Activated CD8-positive, alpha-beta memory T cell treated with anti-CD3 and anti-CD28 coated beads for 1 hour (primary cell): ENCODE measurements at places on chromosomes 2 and 18.

GRCh38 chr2:20465716-20466394 is 19.0 kb downstream of the RHOB start:
- no peak for DNase-seq

- no peak for DNase-seq
Observed at GRCh38 chr2:172239944-172240590, 137.4 kb upstream of the DLX2 start.

DNA sequence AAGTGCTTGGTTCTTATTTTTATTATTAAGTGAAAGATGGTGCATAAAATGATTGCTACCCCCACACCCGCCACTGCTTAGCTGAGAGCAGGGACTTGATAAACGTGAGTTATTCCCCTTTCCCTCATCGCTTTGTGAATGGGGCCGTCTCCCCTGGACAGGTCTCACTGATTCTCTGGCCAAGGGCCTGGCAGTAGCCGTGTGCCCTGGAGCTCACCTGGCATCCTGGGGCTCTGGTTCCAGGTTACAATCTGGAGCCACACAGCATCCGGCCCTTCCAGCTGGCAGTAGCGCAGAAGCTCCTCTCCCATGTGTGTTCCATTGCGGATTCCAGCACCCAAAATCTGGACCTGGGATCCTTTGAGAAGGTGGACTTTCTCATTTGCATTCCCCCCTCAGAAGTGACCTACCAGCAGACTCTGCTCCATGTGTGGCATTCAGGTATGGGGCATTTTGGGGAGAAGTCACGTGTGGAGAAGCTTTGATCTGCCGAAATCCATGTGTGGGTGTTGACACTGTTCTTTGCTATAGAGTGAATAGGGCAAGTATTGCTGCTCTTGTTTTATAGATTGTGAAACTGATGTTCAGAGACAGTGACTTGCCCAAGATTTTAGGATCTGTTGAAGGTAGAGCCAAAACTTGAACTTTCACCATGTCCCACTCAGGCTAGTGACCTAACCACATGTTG is 63.8 kb downstream of the GREB1 start:
- no peak for DNase-seq

DNA sequence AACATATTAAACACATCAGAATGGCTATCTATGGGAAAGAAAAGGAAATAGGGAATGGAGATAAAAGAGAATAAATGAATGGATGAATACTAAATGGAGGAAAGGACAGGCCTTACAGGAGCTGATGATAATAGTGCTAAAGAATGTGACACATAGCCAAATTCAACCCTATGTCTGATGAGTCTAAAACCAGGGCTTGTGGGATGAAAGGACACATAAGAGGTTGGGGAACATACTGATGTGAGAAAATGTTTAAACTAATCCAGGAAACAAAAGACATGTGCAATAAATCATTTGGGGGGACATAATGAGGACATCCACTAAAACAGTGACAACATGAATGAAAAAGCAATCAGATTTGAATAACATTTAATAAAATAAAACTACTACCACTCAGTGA is 120.0 kb downstream of the DYM start:
- DNase-seq = no peak

DNA sequence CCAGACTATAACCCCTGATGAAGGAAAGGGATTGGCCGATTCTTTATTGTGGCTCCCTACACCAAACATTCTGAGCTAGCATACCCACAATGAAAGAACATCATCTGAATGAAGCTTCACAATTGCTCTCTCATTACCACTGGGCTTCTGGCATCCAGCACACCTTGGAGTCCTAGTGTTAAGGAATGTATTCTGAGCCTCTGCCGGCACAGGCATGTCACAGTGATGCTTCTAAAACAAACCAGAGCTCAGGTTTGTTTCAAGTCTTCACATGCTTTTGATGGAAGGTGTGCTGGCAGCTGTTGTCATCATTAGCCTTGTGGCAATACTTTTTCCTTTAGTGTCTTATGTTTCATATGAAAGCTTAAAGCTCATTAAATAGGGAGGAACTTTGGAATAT is 76.3 kb upstream of the RBBP8 start:
- DNase-seq = no peak

- no peak for DNase-seq
Observed at GRCh38 chr18:24831081-24831480, 370.6 kb downstream of the HRH4 start.

DNA sequence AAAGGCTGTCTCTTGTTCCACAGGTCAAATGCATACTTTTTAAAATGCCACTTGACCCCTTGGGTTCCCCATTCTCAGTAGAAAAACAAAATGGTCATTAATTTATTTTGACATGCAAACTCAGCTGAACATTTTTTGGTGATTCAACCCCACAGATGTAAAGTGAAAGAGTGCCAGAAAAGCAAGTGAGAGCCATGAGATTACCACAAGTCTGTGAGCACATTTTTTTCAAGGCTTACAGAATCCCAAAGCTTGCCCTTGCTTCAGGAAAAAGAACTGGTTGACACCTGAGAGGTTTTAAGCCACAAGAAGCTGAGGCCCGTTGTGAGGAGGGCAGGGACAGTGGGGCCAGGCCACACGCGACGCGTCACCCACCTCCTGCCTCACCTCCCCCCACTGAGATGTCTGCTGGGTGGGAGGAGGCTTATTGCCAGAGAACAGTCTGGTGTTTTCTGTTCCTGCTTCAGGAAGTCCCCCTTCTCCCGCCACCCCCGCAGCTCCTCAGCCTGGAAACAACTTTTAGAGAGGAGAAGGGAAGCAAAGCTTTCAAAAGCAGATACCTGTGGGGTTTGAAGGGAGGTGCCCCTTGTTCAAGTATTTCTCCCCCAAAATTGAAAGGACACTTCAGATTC is 70.4 kb upstream of the CYP1B1 start:
- no peak for DNase-seq

DNA sequence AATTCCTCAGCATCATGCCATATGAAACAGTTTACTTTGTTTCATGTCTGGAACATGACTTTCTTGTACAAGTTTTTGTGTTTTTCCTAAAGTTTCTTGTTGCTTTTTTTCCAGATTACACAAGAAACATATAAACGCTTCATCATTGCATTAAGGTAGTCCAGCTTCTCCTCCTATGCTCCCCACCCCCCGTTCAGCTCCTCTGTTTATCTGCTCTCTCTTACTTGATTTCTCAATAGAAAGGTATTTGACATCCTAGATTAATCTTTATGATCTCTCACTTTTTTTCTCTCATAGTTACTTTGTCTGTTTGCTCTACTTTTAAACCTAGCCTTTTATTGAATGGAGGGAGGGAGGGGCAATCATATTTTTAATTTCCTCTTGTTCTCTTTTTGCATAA is 25.4 kb downstream of the SLC40A1 start:
- DNase-seq = no peak

DNA sequence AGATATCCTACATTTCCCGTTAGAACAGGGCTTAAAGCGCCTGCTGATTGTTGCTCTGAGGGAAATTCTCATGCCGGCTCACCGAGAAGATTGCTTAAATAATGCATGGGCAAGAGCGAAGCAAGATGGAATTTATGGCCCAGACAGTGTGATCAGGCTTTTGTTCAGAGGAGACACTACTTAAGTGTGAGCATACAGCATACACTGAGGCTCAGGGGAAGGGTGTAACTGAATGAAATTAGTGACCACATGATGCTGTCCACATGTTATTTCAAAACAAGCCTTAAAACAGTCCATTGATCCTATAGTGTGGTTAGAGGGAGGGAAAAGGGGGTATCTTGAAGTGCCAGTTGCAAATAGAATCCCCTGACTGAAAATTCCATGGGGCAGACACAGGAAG is 125.5 kb downstream of the RAPGEF4 start:
- no peak for DNase-seq

GRCh38 chr2:172624996-172625395 is 69.1 kb downstream of the PDK1 start:
- DNase-seq = no peak

DNA sequence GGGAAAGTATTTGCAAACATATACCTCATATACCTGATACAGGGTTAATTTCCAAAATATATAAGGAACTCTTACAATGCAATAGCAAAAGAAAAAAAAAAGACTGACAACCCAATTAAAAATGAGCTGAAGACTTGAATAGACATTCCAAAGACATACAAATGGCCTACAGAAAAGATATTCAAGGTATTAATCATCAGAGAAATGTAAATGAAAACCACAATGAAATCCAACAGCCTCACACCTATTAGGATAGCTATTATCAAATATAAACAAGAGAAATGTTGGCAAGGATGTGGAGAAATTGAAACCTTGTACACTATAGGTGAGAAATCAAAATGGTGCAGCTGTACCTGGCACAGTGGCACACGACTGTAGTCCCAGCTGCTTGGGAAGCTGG is 25.7 kb downstream of the NR4A2 start:
- no peak for DNase-seq

DNA sequence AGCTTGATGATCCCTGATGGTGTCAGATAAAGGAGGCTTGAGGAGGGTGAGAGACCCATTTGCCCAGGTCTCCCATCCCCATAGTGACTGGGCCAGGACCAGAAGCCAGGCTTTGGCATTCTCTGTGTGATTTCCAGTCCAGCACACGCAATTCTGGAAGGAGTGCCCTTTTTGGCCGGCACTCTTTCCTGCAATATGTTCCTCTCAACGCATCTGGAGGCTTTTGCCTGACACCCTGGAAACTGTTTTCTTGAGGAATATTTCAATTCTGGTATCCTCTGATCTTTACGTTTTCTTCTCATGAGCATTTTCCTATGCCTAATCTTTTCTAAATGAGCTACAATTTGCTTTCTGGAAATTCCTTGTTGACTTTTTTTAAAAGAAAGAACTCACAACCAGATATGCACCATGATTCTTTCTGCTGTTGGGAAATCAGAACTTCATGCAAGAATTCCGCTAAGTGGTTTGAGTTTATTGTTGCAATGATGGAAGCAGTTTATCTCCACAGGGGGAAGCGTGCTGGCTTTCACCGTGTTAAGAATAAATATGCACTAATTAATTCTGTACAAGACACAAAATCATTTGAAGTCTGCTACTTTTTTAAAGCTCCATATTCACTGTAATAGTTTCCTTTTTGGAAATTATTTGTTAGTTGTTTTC is 143.7 kb downstream of the NAPG start:
- DNase-seq = no peak

DNA sequence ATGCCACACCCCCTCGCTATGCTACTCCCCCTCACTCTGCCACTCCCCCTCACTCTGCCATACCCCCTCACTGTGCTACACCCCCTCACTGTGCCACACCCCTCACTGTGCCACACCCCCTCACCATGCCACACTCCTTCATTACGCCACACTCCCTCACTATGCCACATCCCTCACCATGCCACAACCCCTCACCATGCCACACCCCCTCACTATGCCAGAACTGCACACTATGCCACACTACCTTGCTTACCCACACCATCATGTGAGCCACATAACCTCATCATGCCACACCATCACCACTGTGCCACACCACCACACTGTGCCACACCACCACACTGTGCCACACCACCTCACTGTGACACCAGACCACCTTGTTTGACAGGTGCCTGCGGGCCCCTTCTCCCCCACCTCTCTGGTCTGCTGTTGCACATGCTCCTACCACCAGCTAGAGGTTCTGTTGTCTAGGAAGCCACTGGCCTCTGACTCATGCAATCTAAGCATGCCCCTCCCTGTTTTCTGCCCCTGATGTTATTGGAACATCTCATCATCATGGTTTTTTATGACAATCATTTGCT is 22.0 kb downstream of the MARCHF4 start:
- no peak for DNase-seq

- DNase-seq = no peak
Observed at GRCh38 chr2:111702804-111703196, 181.2 kb downstream of the ANAPC1 start.

GRCh38 chr2:232534940-232535651 is 4.4 kb upstream of the CHRNG start:
- no peak for DNase-seq

GRCh38 chr18:63090334-63090733 is 229.2 kb downstream of the BCL2 start:
- no peak for DNase-seq

DNA sequence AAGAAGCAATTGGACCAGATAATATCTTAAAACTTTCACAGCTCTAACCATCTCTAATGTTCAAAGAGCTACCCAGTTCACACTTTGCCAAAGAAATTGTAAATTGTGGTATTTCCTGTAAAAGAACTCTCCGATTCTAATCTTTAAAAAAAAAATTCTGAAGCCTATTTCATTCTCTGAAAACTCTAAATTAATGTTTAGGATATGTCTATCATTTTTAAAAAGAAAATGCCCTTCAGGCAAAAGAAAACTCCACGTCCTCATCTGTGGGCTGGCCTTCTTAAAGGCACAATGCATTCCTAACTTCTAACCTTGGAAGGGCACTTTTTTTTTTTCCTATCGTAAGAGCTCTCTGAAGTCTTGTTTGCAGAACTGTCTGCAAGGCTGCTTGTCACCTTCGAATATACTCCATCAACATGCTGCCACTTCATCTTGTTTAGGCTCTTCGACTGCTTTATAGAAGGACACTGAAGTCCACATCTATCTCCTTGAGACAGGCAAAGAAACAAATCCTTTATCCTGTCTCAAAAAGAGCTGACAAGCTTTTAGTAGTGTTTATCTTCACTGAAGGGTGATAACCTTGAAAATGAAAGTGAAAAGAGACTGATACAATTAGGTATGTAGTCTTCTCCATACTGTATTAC is 124.3 kb upstream of the SLC39A10 start:
- no peak for DNase-seq

- no peak for DNase-seq
Observed at GRCh38 chr2:226578879-226579278, 220.7 kb downstream of the IRS1 start.

DNA sequence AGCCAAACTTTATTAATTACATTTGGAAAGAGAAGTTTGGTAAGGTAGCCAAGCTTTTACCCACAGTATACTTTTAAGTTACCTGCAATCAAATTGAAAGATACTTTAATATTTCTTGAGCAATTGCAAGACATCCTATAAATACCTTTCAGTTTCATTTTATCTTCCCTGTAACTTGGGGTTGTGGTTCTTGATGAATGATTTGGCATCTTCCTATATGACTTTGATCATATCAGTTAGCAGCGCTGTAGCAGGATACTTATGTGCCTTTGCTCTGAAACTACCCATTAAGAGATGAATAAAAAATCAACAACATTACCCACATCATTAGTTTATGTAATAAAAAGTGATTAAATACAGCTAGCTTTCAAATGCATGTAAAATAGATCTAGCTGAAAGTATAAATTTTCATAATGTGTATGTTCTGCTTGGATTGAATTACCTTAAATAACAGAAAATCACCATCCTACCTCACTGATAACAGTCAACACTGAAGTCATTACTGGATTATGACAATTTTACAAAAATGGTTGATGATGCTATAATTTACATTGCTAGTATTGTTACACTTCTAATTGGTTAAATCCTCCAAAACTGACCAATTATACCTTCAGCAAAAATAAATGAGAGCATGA is 50.4 kb downstream of the MMADHC start:
- DNase-seq = no peak

DNA sequence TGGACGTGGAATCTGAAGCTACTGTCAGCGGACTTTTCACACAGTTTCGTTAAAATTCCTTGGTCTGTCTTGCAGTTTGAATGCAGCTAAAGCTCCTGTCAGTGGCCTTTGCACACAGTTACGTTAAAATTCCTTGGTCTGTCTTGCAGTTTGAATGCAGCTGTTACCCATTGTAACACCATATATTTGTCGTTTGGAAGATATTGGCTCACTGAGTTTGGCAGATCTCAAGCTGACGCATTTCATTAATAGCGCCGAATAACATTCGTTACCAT is 1.0 kb downstream of the LIMS1 start:
- DNase-seq = no peak

- no peak for DNase-seq
Observed at GRCh38 chr2:231470246-231470900, 6.1 kb upstream of the NCL start.

- no peak for DNase-seq
Observed at GRCh38 chr2:102621630-102622029, 2.3 kb downstream of the SLC9A2 start.

GRCh38 chr2:113390124-113390849 is 47.2 kb upstream of the ZNG1B start:
- DNase-seq = peak; percentile 33
